ENCODE measurements at places on chromosomes 16 and 17. TPM values are rescaled to one million over a fixed set of nuclear protein-coding genes. Genes with fewer than 3 reads are reported as not detected.

DNA sequence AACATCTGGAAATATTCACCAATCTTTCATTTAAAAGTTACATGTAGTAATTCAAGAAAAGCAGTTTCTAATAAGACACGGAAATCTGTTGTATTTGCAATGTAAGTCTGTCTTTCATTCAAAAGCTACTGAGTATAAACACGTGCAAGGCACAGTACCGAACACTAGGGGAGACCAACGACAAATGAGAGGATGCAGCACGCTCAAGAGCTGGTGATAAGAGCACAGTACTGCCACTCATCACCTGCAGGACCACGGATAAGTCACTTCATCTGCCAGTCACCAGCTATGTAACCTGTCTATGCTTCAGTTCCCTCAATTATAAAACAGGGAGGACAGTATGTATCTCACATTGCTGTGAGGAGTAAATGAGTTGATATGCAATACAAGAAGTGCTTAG is 67.1 kb downstream of the CLEC18A start:
- DNase-seq = no peak

DNA sequence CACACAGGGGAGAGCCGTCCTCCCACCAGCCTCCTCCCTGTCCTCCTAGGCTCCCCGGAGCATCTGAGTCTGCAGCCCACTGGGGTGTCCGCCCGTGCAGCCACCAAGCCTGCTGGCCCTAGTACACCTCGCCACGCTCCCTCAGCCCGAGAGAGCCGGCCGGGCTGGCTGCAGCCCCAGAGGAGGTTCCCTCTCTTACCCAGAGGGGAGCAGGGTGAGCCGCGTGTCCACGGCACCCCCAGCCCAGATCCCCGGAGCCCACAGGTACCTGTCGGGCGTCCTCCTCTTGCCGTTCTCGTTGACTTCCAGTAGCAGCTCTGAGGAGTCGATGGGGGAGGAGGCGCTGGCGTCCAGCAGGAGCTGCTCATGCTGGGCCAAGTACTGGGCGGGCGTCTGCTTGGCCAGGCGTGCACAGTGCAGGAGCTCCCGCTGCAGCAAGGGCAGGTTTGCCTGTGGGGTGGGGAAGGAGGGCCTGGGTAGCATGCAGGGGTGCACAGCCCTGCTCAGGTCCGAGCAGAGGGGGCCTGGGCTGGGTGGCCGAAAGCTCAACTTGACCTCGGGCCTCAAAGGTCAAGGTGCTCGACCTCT is 19.3 kb upstream of the PABPN1L start:
- DNase-seq = no peak

- DNase-seq = peak; percentile 43
Observed at GRCh38 chr17:61444075-61444474, 8.1 kb upstream of the TBX4 start.

GRCh38 chr17:49738456-49739163 is 25.3 kb downstream of the FAM117A start:
- DNase-seq = no peak

- no peak for DNase-seq
Observed at GRCh38 chr17:81025741-81026129, 9.2 kb upstream of the BAIAP2 start.

DNA sequence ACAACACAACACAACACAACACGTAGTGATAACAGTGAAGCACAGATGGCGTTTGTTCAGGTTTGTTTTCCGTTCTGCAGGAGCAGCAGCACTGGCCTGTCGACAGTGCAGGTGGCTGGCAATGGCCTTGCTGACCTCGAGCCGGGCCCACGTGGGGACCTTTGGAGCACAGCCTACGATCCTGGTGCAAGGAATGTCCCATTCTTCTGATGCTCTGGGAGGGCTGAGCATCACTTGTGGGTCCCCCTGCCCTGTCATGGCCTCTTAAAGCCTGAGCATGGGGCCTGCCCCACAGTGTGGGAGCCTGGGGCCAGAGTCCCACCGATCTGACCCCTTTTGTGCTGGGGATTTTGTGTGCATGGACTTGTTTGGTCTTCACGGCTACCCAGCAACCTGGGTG is 6.8 kb downstream of the MAP2K3 start:
- DNase-seq = no peak

DNA sequence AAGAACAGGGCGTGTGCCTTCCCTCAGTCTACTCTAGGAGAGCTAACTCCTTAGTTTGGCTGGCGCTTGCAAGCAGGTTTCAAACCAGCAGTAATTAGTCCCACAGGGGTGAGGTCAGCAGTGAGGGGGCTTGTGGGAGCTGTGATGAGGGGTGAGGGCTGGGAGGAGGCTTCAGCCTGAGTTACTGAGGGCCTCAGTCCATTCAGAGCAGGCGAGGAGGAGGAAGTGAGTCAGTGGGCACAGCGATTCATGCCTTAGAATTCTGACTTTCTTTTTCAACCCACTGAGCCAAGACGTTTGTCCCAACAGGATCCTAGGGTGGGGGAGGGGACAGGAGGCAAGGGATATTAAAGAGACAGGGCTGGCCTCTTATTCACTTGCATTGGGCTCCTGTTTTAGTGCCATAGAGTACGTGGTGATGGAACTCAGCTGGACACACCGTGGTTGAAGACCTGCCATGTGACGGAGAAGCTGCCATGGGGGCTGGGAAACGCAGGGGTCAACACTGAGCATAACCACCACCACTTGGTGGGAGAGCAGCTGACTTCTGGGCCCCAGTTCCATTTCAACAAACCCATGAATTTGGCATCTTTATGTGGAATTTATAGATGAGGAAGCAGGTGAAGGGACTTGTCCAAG is 8.3 kb upstream of the ITGA3 start:
- no peak for DNase-seq

DNA sequence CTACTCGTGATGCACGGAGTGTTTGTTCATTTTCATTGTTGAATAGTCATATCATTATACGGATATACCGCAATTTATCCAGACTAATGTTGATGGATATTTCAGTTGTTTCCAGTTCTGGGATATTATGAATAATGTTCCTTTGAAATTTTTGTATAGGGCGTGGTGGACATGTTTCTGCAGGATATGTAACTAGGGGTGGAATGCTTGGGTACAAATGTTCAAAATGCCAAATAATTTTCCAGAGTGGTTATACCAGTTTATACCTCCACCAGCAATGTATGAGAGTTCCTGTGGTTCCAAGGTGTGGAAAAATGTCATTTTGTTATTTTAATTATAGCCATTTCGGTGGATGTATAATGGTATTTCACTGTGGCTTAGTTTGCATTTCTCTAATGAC is 53.6 kb downstream of the NUP88 start:
- DNase-seq = no peak

DNA sequence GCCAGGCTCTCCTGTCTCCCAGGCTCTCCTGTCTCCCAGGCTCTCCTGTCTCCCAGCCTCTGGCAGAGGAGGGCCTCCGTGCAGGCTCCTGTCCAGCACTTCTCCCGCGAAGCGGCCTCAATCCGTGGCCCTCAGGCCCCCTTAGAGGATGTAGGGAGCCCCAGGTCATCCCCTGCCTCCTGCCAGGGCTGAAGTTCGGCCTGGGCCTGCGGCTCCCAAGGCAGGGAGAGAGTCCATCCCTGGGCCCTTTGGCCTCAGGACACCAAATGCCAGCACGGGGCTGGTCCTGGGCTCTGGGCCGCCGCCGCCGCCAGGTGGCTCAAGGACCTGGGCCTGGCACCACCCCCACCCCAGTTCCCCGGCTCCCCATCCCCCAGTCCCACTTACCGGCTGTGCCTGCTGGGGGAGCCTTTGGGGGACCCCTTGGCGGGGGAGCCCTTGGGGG is 370 bp downstream of the EVPL start:
- DNase-seq = no peak

Gene SPHK1
- 2.4 TPM for total RNA-seq

Gene B9D1
- total RNA-seq = 25.4 TPM

Measured in H1 (cell line).